Transverse colon (tissue), 4 donors: ENCODE measurements at places on chromosomes 11 and 22. TPM values are rescaled to one million over a fixed set of nuclear protein-coding genes. Genes with fewer than 3 reads are reported as not detected.

The RAB39A gene
- 0.68 TPM for total RNA-seq

GRCh38 chr11:1222491-1223345 lies at the start of gene MUC5B:
Gene MUC5B, plus strand, starts transcription at chr11:1223066. Its CDS starts 58 bp downstream, at chr11:1223124.
- DNase-seq = peak; percentile 86

DNA sequence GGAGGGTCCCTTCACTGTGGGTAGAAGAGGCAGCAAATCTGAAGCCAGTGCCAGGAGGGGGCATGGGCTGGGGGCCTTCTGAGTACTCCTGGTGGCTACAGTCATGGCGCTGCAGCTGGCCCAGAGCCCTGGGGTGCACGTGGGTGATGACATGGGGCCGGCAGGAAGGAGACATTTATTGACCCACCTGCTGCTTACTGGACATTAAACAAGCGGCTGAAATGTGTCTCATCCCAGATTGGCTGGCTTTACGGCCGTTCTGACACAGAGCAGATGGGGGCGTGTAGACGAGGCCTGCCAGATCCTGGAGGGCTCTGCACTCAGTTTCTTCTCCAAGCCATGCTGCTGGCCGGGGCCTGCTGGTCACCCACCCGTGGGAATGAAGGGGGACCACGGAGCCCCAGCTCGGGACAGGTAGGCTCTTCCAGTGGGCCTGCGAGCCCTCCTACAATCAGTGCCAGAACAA lies 906.9 kb downstream of the BRD1 start:
- no peak for DNase-seq

GRCh38 chr11:93572621-93573020 lies 29.4 kb upstream of the SMCO4 start:
- DNase-seq = no peak
